ENCODE measurements at places on chromosomes 11 and 22.
A peak's percentile ranks its signal among the peaks of the same experiment; 100 is the strongest.

GRCh38 chr11:74442636-74443035 lies 24.7 kb downstream of the KCNE3 start:
- DNase-seq: no peak

DNA sequence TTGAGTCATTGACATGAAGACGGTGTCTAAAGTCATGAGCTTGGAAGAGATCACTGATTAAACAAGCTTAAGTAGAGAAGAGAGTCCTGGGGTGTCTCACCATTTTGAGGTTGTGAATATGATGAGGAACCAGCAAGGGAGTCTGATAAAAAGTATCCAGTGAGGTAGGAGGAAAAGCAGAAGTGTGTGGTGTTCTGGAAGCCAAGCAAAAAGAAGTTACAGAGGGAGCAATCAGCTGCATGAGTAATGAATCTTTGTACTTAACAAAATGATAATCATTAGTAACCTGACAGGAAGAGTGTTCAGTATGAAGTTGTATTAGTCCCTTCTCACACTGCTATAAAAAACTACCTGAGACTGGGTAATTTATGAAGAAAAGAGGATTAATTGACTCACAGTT lies 131.3 kb downstream of the C11orf87 start:
- DNase-seq: no peak

GRCh38 chr11:2525166-2525861 lies 80.5 kb downstream of the KCNQ1 start:
- no peak for DNase-seq

- no peak for DNase-seq
These were observed 21.6 kb upstream of the SLC36A4 start for GRCh38 chr11:93219440-93219839.

- DNase-seq: peak; percentile 11
These were observed 126.4 kb upstream of the C11orf58 start for GRCh38 chr11:16611926-16612565.

GRCh38 chr11:59172345-59173079 lies 580 bp downstream of the DTX4 start:
- DNase-seq: peak; percentile 68

- DNase-seq: no peak
These were observed 66.7 kb downstream of the MYEOV start for GRCh38 chr11:69360606-69361005.

DNA sequence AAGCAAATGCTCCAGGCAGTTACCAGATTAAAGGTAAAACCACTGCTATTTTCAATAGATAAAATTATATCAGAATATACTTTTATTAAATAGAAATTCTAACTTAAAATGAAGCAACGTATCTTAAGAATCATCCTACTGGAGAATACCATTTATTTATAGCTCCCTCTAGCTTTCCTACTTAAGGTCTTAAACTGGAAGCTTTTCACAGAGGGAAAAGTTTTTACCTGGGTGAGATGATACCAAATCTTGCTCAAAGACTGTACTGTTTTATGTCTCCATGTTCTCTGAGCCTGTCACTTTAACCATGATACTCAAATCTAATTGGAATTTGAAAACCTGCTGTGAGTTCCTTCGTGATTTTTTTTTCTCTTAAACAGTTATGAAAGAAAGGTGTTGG lies 291.8 kb downstream of the AASDHPPT start:
- DNase-seq: no peak

DNA sequence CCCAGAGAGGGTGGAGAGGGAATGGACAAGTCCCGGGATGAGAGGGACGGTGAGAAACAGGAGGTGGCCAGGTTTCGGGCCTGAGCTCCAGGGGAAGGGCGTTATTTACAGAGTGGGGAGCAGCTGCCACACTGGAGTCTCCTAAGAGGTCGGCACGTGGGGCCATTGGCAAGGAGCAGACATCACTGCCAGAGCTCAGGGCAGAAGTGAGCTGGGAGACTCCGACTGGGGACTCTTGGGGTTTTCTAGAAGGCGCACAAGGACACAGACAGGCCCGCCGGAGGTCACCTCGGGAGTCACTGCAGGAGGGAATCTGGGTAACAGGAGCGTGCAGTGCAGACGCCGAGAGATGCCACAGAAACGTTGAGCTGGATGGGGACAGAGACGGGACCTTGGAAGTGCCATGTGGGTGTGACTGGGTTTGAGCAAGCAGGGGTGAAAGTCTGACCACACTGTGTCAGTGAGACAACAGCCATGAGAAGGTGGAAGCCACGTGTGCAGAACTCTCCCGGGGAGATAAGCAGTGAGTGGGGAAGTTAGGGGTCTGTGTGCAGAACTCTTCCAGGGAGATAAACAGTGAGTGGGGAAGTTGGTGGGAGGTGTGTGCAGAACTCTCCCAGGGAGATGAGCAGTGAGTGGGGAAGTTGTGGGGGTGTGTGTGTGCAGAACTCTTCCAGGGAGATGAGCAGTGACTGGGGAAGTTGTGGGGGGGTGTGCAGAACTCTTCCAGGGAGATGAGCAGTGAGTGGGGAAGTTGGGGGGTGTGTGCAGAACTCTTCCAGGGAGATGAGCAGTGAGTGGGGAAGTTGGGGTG lies 187.5 kb downstream of the SHANK2 start:
- DNase-seq: no peak

GRCh38 chr11:96697466-96697865 lies 307.7 kb downstream of the JRKL start:
- no peak for DNase-seq

DNA sequence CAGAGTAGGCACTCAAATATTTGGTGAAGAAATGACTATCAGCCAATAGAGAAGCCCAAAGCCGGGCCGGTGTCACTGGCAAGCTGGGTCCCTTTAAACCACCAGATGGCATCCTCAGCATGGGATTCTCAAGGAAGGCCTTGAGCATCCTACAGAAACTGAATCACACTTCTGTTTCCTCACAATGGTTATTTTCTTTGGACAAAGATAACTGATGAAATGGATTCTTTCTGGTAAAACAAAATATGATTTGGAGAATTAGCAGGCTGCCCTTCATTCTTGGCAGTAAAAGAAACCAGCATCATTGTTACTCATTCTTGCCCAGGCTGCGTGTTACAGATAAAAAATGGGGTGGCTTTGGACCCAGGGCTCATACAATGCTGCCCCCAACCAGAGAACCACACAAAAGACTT lies 30.3 kb upstream of the ASPHD2 start:
- peak; percentile 66 for DNase-seq

- no peak for DNase-seq
These were observed 10.8 kb downstream of the SYT12 start for GRCh38 chr11:67033661-67034166.

- DNase-seq: no peak
These were observed 1163.1 kb downstream of the BRD1 start for GRCh38 chr22:48664586-48664985.

DNA sequence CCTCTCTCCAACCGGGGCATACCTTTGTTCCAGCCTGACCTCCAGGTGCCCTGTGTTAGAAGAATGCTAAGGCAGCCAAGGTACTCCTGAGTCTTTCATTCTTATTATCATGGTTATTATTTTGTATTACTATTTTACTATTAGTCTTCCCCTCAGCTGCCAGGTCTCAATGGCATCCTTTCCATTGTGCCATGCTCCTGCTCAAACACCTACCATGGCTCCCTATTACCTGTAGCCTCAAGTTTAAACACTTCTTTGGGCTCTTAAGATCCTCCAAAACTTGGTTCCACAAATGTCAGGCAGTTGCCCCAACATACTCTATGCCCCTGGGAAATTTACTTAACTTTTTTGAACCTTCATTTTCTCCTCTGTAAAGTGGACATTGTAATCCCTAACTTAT lies 130.4 kb downstream of the CHST1 start:
- DNase-seq: no peak

DNA sequence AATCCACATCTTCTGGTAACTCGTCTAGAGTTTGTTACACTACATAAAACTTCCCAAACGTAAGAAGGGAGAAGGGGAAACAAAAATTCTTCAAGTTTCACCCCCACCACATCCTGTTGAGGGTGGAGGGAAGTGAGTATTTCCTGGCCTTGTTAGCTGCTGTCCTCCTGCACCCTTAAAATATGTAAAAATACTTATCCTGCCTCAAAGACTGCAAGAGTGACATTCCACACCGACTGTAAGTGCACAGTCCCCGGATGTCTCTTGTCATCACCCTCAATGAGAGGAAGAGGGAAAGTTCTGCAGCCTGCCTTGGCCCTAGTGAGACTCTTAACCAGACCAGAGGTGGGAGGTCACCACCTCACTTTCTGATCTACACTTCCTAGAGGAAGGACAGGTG lies 3.3 kb downstream of the TMEM121B start:
- no peak for DNase-seq

GRCh38 chr11:128772814-128773213 lies 78.9 kb downstream of the FLI1 start:
- DNase-seq: no peak
